ENCODE measurements at places on chromosomes 6 and 20.

DNA sequence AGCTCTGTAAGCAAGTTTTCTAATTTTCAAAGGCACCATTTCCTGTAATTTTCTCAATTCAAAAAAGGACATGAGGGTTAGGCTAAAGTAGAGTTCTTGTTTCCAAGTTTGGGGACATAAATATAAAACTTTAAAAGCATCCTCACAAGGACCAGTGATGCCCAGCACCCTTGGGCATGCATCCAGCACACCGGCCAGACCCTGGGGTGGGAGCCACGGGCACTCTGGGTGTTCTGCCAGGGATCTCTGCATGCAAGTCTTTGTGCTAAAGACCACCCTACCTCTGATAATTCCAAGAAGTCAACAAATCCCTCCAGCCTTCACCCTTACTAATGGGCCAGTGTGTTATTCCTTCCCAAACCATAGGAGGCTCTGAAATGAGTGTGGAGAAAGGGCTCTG is 46.5 kb downstream of the PLCG1 start:
- DNase-seq, result no peak

- DNase-seq, result no peak
Measured at GRCh38 chr6:169445661-169446581, 192.3 kb upstream of the THBS2 start.

- no peak for DNase-seq
Measured at GRCh38 chr20:9331707-9332435, 182.5 kb upstream of the LAMP5 start.

GRCh38 chr20:10463622-10464021 is 28.5 kb downstream of the SLX4IP start:
- no peak for DNase-seq

DNA sequence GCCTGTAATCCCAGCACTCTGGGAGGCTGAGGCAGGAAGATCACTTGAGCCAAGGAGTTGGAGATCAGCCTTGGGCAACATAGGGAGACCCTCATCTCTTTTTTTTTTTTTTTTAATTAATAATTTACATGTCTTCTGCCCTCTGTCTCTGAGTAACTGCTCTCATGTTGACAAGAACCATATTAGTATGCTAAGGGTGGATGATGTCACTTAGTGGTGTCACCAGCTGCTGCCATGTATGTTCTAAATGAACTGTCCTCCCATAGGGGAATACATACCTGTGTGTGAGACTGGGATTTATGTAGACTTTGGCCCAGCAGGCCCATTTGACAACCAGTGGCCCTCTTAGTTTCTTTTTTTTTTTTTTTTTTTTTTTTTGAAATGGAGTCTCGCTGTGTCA is 65.6 kb downstream of the SCAND1 start:
- no peak for DNase-seq

DNA sequence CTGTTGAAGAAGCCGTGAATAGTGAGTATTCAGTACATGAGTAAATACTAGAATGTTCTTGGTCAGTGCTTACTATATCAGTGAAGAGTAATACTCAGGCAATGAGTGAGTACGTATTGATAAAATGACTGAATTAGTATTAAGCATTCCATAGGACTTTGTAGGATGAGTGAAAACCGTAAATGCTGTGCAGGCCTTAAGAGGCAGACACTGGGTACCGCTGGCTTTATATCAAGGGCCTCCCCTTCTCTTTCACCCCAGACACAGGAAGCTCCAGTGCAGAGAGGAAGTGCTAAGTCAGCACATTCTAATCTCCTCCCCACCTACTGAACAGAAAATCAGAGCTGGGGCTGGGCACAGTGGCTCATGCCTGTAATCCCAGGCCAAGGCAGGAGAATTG is 24.2 kb downstream of the POFUT1 start:
- DNase-seq, result no peak

DNA sequence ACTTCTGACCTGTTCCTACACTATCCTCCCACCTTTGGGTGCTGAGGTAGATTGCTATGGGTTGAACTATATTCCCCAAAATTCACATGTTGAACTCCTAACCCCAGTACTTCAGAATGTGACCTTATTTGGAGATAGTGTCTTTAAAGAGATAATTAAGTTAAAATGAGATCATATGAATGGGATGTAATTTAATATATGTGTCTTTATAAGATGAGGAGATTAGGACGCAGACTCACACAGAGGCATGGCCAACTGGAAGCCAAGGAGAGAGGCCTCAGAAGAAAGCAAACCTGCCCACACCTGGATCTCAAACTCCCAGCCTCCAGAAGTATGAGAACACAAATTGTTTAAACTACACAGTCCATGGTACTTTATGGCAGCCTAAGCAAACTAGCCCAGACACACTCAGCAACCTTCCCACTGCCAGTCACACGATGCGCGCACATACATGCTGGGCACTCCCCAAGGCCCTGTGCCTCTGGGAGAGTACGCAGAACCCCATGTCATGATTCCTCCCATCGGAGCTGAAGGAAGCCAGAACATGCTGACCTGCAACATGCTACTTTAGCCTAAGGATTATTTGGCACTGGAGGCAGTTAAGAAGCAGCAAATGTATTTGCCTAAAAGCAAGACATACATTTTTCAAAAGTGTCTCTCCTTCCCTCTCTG is 8.9 kb upstream of the SLC22A1 start:
- no peak for DNase-seq

DNA sequence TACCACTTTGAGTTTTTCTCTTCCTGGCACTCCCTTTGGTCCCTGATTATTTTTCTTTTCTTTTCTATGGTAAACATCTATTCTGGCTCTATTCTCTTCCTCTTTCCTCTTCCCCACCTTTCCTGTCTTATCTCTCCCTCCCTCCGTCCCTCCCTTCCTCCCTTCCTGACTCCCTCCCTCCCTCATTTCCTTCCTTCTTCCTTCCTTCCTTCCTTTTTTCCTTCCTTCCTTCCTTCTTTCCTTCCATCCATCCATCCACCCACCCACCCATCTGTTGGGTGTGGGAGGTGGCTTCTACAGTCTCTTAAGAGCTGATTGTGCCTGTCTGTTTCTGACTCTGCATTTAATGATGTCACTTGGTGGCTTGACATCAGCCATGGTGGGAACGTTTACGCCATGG is 43.5 kb upstream of the GTSF1L start:
- no peak for DNase-seq

- no peak for DNase-seq
Measured at GRCh38 chr20:56504373-56505005, 20.1 kb upstream of the FAM209A start.

- DNase-seq, result peak; percentile 22
Measured at GRCh38 chr20:46128310-46129151, 10.4 kb downstream of the CD40 start.

DNA sequence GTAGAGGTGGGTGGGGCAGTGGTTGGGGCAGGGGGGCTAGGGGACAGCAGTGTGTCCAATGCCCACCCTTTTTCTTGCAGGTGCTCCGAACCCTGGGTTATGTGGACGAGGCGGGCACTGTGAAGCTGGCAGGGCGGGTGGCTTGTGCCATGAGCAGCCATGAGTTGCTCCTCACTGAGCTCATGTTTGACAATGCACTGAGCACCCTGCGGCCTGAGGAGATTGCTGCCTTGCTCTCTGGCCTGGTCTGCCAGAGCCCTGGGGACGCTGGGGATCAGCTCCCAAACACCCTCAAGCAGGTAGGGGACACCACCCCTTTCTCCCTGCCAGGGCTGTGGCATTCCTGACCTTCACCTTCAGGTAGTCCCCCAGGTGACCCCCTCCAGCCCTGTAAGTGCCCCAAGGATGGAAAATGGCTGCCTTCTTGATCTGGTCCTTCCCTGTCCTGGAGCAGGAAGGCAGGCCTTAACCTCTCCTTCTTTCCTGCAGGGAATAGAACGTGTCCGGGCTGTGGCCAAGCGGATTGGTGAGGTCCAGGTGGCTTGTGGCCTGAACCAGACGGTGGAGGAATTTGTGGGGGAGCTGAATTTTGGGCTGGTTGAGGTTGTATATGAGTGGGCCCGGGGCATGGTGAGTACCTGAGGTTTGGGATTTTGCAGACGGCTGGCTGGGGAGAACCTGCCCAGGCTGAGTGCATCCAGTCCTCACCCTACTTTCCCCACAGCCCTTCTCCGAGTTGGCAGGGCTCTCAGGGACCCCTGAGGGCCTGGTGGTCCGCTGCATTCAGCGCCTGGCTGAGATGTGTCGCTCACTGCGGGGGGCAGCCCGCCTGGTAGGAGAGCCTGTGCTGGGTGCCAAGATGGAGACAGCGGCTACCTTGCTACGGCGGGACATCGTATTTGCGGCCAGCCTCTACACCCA is 2.9 kb downstream of the DXO start:
- DNase-seq, result no peak

- no peak for DNase-seq
Measured at GRCh38 chr6:56524891-56525703, 117.6 kb downstream of the DST start.

- no peak for DNase-seq
Measured at GRCh38 chr6:41072836-41073202, at the start of gene NFYA. Gene NFYA, plus strand, starts transcription at chr6:41072974. Its CDS starts 6,116 bp downstream, at chr6:41079090.
